Activated T-helper 1 cell treated with anti-CD3 and anti-CD28 coated beads, Interleukin-2, amount 50 U/mL, for 16 hours (primary cell): ENCODE measurements at places on chromosomes 11 and 22.

GRCh38 chr11:62077132-62077531, 46.7 kb upstream of the INCENP start:
- no peak for DNase-seq

- DNase-seq: no peak
Observed at GRCh38 chr22:39907047-39907446, 6.2 kb downstream of the GRAP2 start.

GRCh38 chr22:38900677-38901076, 28.7 kb upstream of the CBX6 start:
- DNase-seq: no peak

DNA sequence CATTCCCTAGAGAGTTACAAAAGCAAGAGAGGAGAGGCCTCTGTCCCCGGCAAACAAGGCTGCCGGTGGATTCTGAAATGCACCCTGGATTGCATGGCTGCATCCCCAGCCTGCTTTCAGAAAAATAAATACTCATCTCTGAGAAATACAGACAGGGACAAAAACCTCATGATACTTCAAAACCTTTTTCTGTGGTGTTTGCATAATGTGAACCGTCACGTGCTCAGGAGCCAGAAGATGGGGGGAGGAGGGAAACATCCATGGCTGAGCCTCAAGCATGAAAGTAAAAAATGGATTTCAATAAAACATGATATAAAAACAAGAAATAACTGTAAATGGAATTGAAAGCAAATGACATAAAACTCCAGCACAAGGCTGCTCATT, 198.5 kb upstream of the NCAM1 start:
- DNase-seq: no peak

DNA sequence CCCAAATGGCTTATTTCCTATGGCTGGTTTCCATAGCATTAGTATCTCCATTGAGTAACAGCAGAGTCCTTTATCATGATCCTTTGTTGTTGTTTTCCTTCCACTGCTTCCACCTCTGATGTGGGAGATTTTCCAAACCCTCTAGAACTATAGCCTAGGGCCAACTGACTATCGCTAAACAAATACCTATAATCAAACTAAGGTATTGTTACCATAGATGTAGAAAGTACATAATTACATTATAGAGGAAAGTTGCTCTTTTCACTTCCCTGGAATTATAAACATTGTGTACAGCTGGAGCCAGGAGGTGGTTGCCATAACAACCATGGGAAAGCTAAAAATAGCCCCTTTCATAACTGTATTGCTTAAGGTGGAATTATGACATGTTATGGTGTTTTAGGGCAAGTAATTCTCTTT, 47.0 kb upstream of the ALKBH3 start:
- DNase-seq: no peak

- DNase-seq: no peak
Observed at GRCh38 chr22:28398981-28399380, 280.7 kb downstream of the TTC28 start.

DNA sequence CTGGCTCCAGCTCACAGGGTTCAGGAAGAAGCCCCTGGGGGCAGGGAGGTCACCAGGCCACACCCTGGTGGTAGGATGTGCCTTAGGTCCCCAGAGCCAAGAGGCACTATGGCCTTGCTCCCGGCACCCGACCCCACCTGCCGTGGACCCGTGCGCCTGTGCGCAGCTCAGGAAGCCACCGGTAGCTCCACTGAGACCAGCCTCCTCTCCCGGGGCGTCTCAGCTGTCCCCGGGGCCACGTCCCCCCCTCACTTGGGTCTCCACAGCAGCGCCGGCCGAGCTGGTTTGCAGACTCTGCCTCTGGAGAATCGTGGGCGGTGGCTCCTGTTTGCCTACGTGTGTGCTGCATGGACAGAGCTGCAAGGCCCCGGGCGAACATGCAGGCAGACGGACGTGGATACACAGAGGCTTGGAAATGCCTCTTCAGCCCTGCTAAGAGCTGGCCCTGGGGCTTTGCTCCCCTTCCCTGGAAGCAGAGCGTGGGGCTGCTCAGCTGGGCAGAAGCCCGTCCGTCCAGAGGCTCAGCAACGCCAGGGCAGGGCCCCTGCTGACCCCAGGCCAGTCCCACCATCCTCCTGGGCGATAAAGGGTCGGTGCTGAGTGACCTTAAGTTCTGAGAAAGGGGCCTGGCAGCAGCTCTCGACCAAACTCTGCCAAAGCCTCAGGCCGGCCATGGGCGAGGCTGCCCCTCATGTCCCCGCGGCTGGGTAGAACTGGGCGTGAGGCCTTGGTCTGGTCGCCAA, 15.3 kb upstream of the MUC5B start:
- DNase-seq: no peak

DNA sequence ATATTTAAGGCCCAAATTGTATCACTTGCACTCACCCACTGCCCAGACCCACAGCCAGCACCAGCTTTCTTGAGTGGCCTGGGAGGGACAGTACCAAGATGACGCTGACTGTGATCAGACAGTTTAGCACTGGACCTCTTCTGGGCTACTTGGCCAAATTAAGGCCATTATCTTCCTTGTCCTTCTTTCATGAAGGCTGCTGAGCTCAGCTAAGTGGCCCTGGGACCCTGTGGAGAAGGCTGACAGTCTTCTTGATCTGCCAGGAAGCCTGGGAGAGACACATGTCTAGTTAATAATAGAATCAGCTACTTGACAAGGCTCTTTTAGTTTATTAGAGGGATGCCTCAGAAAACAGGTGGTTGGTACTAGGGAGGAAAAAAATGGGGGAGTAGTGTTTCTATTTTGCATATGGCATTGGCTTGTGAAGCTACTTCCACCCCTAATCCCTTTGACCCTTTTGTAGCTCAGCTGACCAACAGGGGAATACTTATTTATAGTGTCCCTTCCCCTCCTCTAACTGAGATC, 127.9 kb upstream of the NTM start:
- no peak for DNase-seq

- no peak for DNase-seq
Observed at GRCh38 chr22:31229402-31230079, 17.4 kb downstream of the LIMK2 start.

GRCh38 chr11:117039900-117040299, 58.3 kb downstream of the SIK3 start:
- DNase-seq: no peak

- no peak for DNase-seq
Observed at GRCh38 chr11:44780940-44781631, 54.3 kb downstream of the TSPAN18 start.
